ENCODE measurements at places on chromosomes 7 and 10.

- no peak overlapping the region for H3K27ac ChIP-seq
- H3K36me3 ChIP-seq, result no peaks in the 10 kb centered on the region
- DNase-seq, result peak; percentile 20
- no peaks in the 10 kb centered on the region for H3K27me3 ChIP-seq
These were observed 10.3 kb upstream of the STK17A start for GRCh38 chr7:43572516-43573049.

GRCh38 chr10:128143531-128143930 lies 17.3 kb upstream of the MKI67 start:
- DNase-seq, result peak; percentile 30
- no peaks in the 10 kb centered on the region for H3K36me3 ChIP-seq
- H3K4me1 ChIP-seq, result no peaks in the 10 kb centered on the region
- no peaks in the 10 kb centered on the region for H3K27me3 ChIP-seq

- no peak overlapping the region for H3K4me3 ChIP-seq
- H3K36me3 ChIP-seq, result no peaks in the 10 kb centered on the region
- H3K27me3 ChIP-seq, result no peaks in the 10 kb centered on the region
- DNase-seq, result no peak
- peaks cover 14% of the 10 kb centered on the region for H3K4me1 ChIP-seq
These were observed 16.3 kb downstream of the VOPP1 start for GRCh38 chr7:55556031-55556430.

DNA sequence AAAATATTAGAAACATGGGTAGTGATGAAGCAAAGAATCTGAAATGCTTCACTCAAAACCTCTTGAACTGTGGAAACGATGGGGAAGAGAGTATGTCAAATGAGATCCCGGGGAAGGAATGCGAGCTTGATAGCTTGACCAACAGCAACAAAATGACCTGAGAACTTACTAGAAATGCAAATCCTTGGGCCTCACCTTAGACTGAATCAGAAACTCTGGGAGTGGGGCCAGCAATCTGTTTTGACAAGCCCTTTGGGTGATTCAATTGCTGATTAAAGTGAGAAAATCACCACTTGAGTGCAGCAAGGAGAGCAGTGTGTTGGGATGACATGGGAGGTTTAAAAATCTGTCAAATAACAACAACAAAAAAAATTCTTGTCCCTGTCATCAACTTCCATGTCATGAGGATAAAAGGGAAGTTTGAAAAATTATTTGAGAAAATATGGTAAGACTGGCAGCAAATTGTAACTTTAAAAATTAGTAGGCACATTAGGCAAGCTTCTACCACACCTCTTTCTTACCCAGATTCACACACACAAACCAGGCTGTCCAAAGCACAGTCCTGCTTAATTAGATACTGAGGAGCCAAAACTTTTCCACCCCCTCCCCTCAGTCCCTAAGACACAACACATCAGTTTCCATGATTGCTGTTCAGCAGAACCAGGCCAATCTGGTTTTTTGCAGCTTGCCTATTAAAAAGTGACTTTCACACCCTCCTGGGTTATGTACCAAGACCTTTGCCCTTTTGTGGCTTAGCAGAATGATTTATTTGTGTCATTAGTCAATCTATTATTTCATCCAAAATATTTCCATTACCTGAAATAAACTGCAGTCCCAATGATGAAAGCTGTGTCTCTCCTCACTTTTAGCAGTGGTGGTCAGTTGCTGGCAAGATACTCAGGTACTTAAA lies 15.6 kb downstream of the CALCR start:
- no peaks in the 10 kb centered on the region for H3K36me3 ChIP-seq
- H3K4me3 ChIP-seq, result no peak overlapping the region
- H3K27me3 ChIP-seq, result no peaks in the 10 kb centered on the region
- H3K4me1 ChIP-seq, result peaks cover 4% of the 10 kb centered on the region

- no peaks in the 10 kb centered on the region for H3K27me3 ChIP-seq
- H3K27ac ChIP-seq, result no peak overlapping the region
- no peak overlapping the region for H3K4me3 ChIP-seq
- no peak for DNase-seq
These were observed 39.3 kb downstream of the ANK3 start for GRCh38 chr10:60350400-60350799.

DNA sequence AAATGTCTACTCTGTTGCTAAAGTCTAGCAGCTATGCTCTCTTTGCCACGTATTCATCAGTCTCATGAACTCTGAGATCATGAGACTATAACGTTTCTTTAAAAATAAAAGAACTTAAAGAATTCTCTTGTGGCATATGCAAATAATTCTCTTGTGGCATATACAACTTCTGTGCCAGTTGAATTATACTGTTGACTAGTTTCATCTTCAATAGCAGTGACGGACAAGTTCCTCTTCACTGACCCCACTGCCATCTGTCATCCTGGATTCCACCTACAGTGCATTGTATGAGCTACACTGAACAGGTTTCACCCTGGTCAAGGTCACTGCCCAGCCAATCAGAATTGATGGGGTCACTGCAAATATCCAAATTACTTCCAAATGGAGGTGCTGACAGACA lies 88.2 kb downstream of the CD36 start:
- DNase-seq, result no peak
- H3K27me3 ChIP-seq, result no peaks in the 10 kb centered on the region
- peaks cover 3% of the 10 kb centered on the region for H3K4me1 ChIP-seq
- no peaks in the 10 kb centered on the region for H3K36me3 ChIP-seq
- no peak overlapping the region for H3K27ac ChIP-seq

DNA sequence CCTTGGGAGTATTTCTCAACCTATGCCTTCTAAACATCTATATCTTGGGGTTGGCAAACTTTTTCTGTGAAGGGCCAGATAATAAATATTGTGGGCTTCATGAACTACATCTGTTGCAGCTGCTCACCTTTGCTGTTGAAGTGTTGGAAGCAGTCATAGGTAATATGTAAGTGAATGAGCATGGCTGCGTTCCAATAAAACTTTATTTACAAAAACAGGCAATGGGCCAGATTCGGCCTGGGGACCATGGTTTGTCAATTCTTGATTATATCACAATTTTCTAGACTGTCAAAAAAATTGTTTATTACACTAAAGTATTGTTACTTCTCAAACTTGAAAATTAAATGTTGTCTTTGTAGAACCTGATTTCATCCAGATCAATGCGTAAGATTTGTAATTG lies 54.9 kb downstream of the MTPN start:
- H3K27ac ChIP-seq, result no peak overlapping the region
- H3K36me3 ChIP-seq, result no peaks in the 10 kb centered on the region
- DNase-seq, result no peak
- no peaks in the 10 kb centered on the region for H3K27me3 ChIP-seq
- no peak overlapping the region for H3K4me3 ChIP-seq

DNA sequence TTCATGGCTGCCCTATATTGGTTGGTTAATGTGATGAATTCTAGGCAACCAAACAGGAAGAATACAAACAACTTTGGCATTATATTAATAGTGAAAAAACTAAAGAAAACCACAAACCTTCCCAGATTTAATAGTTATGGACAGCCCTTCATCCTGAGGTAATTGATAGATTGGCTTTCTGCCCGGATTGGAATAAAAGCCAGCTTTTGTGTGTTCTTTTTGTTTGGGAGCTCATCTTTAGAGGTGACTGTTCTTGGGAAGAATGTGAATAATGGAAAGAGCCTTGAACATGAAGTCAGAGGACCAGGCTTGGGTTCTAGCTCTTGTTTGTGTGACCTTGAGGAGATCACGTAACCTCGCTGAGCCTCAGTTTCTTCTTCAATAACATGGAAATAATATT lies 92.3 kb downstream of the VTI1A start:
- no peak overlapping the region for H3K27ac ChIP-seq
- no peaks in the 10 kb centered on the region for H3K27me3 ChIP-seq
- H3K4me1 ChIP-seq, result peaks cover 4% of the 10 kb centered on the region
- DNase-seq, result no peak

GRCh38 chr10:86281396-86281795 lies 85.2 kb downstream of the GRID1 start:
- H3K27me3 ChIP-seq, result no peaks in the 10 kb centered on the region
- no peak for DNase-seq
- no peaks in the 10 kb centered on the region for H3K4me1 ChIP-seq
- no peak overlapping the region for H3K4me3 ChIP-seq
- no peak overlapping the region for H3K27ac ChIP-seq

DNA sequence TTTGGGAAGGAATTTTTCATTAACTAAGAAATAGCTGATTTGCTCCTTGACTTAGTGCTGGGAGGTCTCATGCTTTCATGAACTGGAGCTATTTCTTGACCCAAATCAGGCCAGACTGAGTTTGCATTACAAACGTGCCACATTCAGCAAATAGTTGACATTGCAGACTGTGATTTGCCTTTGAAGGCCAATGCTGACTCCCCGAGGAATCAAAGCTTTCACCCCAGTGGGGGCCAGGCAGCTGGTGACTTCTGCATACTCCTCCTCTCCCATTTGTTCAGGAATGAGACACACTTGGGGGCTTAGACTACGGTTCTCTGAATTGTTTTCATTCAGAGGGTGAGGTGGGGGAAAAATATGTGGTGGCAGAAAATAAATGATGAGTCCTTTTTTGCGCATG lies 111.0 kb upstream of the JAZF1 start:
- no peaks in the 10 kb centered on the region for H3K27me3 ChIP-seq
- H3K36me3 ChIP-seq, result no peaks in the 10 kb centered on the region
- H3K4me3 ChIP-seq, result no peak overlapping the region
- peaks cover 2% of the 10 kb centered on the region for H3K4me1 ChIP-seq
- DNase-seq, result peak; percentile 92

DNA sequence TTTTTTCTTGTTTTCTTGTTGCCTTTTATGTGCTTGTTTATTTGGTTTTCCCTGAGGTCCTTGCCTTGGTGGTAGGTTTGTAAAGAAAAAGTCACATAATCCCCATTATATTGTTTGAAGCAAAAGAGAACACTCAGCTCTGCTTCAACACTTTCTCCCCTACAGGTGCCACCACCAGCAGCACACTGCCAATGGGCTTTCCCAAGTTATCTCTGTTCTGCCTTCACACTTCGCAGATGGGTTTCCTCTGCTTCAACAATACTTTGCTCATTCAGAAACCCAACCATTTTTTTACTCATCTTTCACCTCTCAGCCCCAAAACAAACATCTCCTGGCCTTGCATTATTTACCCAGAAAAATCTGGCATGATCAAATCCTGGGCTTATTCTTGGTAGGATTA lies 375.1 kb upstream of the TEX47 start:
- no peaks in the 10 kb centered on the region for H3K4me1 ChIP-seq
- H3K27ac ChIP-seq, result no peak overlapping the region
- H3K27me3 ChIP-seq, result no peaks in the 10 kb centered on the region

DNA sequence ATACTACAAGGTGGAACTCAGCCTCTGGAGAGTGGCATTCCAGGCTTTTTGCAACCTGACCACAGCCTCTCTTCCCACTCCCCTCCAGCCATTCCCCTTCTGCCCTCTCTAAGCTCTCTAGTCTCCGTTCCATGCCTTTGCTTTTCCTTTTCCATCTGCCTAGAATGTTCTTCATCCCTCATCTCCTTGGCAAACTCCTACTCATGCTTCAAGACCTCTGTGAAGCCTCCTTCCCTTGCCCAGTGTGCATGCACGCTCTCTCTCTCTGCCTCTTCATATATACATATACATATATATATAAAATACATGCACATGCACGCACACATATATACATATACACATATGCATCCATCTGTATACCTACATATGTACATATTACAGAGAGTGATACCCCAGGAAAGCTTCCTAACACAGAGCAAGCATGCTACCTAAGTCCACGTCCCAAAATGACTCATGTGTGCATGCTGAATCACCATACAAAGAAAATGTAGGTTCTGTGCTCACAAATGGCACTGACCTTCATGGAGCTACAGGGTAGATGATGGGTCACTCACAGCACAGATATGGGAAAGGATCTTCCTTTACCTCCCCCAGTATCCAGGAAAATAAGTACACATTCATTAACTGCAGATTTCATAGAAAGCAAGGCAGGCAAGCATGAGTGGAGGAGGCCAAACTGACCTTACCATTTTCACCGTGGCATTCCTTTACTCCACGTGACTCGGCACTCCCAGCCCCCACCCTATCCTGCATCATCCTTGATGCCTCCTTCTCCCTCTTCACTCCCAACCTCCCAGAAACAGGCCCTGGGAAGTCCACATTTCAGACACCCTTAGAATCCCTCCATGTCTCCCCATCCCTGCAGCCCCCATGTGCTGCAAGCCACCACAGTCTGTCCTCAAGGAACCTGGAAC lies 238.4 kb upstream of the ZMIZ1 start:
- H3K27ac ChIP-seq, result no peak overlapping the region
- no peaks in the 10 kb centered on the region for H3K27me3 ChIP-seq
- H3K4me1 ChIP-seq, result no peaks in the 10 kb centered on the region

DNA sequence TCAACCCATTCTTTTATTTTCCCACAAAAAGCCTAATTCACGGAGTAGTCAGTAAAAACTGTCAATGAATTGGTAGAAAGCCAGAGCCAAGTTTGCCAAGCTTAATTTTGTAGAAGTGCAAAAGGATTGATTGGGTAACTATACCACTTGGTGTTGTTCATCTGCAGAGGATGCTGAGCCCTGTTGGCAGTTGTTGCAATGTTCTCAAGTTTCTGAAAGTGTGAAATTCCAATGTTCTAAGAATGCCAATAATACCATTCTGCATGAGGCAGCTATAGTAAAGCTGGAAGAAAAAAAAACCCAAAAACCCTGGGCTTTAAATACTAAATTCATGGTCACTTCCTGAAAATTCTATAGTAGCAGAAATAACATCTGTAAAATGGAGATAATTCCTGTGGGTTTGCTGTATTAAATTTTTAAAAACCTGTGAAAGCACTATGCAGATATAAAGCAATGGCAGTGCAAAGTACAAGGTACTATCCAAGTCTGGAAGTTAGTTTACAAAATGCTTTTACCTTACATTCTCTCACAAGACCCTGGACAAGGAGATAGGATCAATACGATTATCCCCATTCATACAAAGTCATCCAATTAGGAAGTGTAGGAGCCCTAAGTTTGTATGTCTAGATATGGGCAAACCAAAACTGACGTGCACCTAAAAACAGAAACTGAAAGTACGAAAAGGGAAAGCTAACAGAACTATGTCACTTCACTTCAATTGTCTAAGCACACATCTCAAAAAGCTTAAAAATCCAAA lies 6.0 kb upstream of the PON1 start:
- no peaks in the 10 kb centered on the region for H3K36me3 ChIP-seq
- no peak overlapping the region for H3K27ac ChIP-seq
- peaks cover 2% of the 10 kb centered on the region for H3K4me1 ChIP-seq
- peak; percentile 74 for DNase-seq
- H3K4me3 ChIP-seq, result no peak overlapping the region

DNA sequence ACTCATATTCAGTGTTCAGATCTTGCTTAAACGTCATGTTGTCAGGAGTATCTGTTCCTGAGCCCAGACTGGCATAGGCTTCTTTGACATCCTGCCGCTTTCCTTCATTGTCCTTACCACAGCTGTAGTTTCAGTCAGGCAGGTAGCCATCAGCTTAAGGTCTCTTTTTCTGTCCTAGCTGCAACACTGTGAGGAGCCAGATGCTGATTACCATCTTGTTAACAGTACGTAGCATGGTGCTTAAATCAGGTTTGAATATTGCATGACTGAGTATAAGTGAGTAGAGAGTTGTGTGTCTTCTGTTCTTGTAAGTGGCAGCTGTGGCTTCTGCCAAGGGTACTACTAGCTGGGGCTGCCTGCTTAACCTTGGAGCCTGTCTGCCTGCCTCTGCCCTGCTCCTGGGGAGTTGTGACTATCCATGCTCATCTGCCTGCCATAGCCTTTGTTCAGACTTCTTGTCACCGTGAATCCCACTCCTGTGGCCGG lies 92.6 kb downstream of the MAPK8 start:
- no peaks in the 10 kb centered on the region for H3K27me3 ChIP-seq
- H3K27ac ChIP-seq, result no peak overlapping the region
- peaks cover 4% of the 10 kb centered on the region for H3K4me1 ChIP-seq
- H3K4me3 ChIP-seq, result no peak overlapping the region

GRCh38 chr10:14403881-14404623 lies 73.3 kb upstream of the FRMD4A start:
- H3K4me1 ChIP-seq, result no peaks in the 10 kb centered on the region
- no peak overlapping the region for H3K27ac ChIP-seq
- no peak for DNase-seq
- H3K27me3 ChIP-seq, result no peaks in the 10 kb centered on the region
- no peak overlapping the region for H3K4me3 ChIP-seq
- H3K36me3 ChIP-seq, result no peaks in the 10 kb centered on the region

All from mesendoderm (in vitro differentiated cells).